ENCODE measurements at places on chromosomes 2 and 18. TPM values are rescaled to one million over a fixed set of nuclear protein-coding genes. Genes with fewer than 3 reads are reported as not detected.

DNA sequence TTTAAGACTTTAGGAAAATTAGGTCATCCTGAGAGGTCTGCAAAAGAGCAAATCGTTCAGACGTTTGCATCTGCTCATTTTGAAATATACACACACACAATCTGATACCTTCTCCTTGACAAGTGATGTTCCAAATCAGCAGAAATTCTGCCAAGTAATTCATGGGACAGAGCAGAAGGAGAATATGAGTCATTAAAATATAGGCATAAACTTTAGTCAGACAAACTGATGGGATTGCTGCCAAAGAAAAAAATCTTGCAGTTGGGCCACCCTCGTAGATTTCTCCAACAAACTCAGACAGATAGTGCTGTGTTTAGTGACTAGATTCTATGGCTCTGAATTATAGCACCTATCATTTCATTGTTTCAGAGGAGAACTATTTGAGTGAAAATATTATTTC lies 336.3 kb downstream of the NYAP2 start:
- DNase-seq, result no peak

- no peak for DNase-seq
These were observed 73.9 kb downstream of the NDUFA10 start for GRCh38 chr2:239951129-239951734.

GRCh38 chr2:7612969-7613368 lies 695.8 kb downstream of the RNF144A start:
- DNase-seq, result no peak

GRCh38 chr2:43343573-43344304 lies 117.3 kb upstream of the ZFP36L2 start:
- no peak for DNase-seq

DNA sequence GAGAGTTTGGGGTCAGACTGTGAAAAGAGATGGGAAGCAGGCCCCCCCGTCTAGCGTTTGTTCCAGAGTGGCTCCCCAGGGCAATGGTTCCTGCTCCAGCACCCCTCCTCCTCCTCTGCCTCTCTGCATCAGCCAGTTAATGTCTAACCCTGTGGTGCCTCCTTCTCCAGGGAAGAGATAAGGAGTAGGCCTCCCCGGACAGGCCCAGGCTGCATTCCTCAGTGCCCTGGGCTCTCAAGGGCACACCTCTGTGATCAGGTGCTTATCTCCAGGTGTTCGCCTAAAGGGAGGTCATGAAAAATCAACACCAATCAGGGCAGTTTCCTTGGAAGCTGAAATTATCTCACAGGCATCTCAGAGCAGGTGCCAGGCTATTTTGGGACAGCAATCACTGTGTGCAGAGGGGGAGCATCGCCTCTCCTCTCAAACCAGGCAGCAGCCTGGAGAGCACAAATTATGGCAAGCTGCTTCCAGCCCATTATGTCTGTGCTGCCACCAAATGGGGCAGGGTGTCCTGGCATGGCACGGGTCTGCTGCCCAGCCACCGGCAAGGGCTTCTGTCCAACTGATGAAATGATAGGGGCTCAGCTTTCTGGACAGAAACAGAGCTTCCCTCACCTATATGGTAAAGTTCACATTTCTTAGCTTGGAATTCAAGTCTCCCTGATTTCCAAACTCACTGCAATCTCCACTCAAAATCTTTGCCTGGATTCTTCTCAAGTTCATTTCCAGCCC lies 255.8 kb upstream of the SLC14A2 start:
- DNase-seq, result no peak

DNA sequence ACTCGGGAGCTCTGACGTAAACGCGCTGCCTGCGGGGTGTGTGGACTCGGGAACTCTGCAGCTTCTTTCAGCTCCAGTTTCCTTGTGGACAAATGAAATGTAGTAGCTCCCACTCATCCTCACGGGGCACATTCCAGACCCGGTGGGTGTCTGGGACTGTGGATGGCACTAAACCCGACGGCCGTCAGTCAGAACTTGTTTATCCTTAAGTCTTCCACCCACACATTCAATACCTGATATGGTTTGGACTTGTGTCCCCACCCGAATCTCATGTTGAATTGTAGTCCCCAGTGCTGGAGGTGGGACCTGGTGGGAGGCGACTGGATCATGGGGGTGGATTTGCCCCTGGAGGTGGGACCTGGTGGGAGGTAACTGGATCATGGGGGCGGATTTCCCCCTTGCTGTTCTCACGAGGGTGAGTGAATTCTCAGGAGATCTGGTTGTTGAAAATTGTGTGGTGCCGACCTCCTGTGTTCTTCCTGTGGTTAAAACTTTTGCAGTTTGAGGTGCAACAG lies 81.2 kb upstream of the SNTG2 start:
- no peak for DNase-seq

DNA sequence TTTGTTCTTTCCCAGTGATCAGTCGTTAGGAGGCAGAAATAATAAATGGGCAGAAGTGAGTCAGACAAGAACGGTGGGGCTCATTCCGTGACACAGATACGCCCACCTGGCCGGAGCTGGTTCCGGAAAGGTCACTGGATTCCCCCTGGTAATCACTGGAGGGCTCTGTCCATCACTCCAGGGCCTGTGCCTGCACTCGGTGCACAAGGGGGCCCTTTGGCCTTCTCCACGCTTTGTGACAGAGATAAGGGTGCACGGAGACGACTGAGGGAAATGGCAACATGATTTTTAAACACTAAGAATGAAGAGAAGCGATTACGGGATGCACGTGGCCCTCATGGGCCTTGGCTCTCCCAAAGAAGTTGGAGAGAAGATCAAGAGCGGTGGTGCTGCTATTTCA lies 84.4 kb downstream of the PTGR3 start:
- no peak for DNase-seq

GRCh38 chr2:220569112-220569897 lies 941.9 kb downstream of the SLC4A3 start:
- DNase-seq, result no peak

GRCh38 chr18:78554944-78555608 lies 424.5 kb upstream of the SALL3 start:
- DNase-seq, result no peak

The MTLN gene
- polyA plus RNA-seq, result 13.7 TPM

DNA sequence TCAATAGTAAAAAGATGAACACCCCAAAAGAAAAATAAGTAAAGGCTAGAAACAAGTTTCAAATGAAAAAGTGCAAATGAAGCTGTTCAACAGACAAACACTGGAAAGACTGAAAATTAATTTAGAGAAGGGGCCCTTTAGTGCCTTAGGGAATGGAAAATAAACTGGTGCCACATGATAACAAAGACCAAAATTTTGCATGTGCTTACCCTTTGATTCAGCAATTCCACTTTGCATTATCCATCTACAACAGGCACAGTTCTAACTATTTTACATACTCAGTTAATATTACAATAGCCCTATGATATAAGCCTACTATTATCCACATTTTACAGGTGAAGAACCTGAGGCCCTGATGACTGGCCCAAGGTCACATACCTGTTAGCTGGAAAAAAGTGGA lies 183.9 kb downstream of the NBAS start:
- no peak for DNase-seq

DNA sequence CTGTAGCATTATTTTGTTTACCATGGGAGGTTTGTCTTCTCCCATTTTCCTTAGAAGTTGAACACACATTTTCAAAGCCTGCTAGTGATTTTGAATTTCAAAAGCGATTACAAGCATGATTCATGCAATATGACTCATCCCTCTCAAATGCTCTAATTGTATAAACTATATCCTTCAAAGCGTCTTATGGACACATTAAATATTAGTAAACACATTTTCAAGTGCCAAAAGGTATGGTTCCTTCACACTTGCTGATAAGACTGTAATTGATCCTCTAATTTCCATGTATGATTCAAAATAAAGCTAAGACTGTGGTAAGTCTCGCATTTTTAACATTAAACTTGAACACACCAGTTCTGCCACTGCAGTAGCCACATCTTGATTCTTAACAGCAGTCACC lies 512.9 kb downstream of the LRRTM4 start:
- no peak for DNase-seq

The DLGAP1 gene
- 0.42 TPM for polyA plus RNA-seq

DNA sequence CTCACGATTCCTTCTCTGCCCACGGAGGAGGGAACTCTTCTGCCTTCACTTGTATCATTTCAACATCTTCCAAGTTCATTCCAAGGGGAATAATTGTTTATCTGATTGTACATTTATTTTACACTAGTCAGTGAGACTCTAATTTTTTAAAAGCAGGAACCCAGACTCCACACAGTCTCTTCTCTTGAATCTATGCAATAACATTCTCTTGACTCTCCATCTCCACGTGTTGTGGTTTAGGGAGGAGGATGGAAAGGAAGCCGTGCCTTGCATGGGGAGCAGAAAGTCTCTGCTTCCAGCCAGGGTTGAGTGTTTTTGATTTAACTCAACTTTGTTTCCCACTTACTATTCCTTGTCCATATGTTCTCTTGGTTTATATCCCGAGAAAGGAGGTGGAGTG lies 131.1 kb upstream of the RIOK3 start:
- no peak for DNase-seq

- DNase-seq, result peak; percentile 69
These were observed 213.6 kb downstream of the TNS1 start for GRCh38 chr2:217789003-217789735.
